ENCODE measurements at places on chromosomes 6 and 20.
A peak's percentile ranks its signal among the peaks of the same experiment; 100 is the strongest.

DNA sequence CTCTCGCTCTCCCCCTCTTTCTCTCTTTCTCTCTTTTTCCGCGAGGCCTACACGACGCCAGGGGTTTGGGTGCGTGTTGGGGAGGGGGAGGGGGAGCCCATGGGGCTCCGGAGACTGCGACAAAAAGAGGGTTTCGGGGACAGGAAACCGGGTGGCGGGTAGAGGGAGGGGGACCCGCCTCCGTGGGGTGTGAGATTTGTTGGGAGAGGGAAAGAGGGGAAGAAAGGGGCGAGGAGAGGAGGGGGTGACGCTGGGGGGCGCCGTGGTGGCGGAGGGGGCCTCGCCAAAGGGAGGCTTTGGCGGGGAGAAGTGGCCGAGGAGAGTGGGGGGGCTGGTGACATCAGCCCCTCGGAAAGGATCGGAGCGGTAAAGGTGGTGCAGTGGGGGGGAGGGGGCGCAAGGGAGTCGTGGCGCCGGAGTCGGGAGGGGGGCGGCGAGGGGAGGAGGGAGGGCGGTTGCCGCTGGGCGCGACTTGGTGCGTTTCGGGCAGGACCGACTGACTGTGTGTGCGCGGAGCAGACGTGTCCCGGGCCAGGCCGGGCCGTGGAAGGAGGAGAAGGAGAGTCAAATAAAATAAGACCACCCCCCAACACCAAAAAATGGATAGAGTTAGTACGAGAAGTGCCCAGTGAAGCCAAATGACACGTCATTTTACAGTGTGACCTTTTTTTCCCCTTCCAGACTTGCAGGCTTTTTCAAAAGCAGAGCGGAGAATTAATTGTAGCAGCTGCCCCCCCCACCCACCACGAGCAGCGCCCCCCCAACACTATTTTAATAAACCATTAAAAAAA is 39.8 kb downstream of the GNAS start:
- peak; percentile 81 for DNase-seq

GRCh38 chr6:143160439-143161220 is 99.9 kb downstream of the AIG1 start:
- no peak for DNase-seq

DNA sequence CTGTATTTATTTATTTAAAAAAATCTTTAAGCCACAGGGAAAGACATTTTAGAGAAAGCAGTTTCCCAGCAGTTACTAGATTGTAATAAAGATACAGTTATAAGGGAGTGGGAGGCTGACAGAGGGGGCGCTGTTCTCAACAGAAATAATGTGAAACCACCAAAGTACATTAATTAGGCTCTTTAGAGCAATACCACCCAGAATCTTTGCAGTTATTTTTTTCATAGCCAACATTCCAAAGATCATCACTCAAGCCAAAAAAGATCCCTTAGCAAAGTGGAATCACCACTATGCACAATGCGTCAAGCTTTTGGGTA is 331.3 kb upstream of the DEFB112 start:
- DNase-seq, result no peak

DNA sequence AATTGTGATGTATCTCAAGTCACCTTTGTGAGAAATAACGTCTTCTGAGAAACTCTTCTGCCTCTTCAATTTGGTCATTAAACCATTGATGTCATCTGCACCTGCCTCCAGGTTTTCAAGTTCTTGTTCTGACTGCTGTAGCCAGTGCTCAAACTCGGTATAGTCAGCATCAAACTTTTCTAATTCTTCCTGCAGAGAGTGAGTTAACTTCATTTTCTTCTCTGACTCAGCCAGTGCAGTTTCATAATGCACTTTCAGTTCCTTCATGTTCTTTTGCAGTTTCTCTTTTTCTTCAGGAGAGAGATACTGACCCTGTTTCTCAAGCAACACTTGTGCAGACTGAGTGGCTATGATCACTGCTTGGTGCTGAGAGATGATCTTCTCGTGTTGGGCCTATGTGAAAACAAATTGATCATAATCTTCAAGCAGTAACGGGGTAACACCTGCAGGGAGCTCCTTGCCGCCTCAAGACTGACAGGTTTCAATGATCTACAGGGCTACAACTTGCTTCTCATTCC is 48.8 kb downstream of the DST start:
- DNase-seq, result peak; percentile 77

DNA sequence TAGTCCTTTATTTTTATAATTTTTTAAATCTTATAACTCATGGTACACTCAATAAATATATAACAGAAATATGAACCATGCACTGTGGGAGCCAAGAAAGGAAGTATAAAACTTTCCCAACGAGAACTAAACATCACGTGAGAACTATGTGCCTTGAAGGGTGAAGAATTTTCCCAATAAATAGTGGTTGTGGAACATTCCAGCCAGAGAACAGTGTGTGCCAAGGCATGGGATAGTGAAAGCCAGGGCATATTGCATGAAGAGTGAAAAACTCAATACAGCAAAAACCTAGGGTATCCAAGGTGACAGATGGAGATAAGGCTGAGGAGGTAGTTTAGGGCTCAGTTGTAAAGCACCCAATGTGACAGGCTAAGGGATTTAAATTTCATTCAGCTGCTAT is 86.1 kb downstream of the SIM1 start:
- no peak for DNase-seq

- no peak for DNase-seq
Measured at GRCh38 chr6:125584468-125584939, 164.9 kb upstream of the HEY2 start.

DNA sequence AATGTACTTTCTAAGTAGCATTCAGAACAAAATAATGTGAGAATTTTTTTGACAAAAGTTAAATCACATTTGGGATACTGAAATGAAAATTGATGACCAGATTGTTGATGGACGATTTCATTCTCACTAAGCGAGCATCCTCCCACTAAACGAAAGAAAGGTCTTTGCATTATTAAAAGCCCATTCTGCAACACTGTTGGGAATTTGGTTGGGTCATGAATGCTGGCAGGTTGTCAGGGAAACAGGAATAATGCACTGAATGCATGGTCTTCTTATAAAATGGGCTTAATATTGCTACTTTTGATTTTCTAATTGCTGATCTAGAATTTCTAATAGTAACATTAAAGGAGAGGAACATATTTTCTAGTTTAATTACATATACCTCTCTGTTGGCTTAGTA is 229.8 kb downstream of the NKAIN2 start:
- no peak for DNase-seq

All from activated CD4-positive, alpha-beta T cell treated with anti-CD3 and anti-CD28 coated beads, Interleukin-2, Interleukin-6, amounts not matched to agents 100 ng/mL and 50 ng/mL, durations not matched to agents 16 hours and 8 hours (primary cell).